Cerebellar nuclear complex (tissue), 1 donor: ENCODE measurements at places on chromosomes 6 and 20.

DNA sequence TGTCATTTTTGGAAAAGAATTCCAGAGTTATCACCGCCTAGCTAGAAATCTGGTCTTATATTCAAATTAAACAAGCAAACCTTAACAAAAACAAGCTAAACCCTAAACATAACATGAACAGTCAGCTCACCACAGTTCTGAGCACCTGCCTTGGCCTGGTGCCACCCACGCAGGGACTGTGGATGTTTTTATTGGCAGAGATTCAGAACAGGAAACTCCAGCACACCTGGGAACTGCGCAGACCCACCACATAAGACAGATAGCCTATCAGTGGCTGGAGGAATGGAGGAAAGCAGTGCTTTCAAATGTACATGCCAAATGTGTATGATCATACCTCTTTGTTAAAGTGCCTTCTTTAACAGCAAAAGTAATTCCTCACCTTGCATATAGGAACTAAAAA, 8.9 kb downstream of the SLC16A10 start:
- no peak for DNase-seq

- no peak for DNase-seq
Measured at GRCh38 chr6:17525637-17526036, 74.5 kb upstream of the FAM8A1 start.

DNA sequence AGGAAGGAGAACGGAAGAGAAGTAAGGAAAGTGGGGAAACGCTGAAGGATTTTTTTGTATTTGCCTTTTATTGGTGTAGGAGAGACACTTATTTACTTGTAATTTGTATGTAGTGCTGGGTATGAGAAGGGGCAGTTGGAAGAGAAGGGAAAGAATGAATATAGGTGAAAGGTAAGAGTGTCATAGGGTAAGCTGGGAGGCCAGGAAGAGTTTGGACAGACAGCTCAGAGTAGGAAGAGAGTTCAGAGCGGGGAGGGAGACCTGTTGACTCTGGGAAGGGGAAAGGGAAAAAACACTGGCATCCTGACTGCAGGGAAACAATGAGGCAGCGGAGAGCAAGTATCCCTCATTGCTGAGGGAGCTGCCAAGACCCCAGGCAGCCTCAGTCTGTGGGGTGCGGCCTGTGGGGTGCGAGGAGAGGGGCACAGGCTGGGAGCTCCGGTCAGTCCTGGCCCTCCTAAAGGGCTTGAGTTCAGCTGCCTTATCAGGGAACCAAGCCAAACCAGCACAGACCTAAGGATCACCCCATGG, 3.1 kb downstream of the TRAF3IP2 start:
- no peak for DNase-seq

DNA sequence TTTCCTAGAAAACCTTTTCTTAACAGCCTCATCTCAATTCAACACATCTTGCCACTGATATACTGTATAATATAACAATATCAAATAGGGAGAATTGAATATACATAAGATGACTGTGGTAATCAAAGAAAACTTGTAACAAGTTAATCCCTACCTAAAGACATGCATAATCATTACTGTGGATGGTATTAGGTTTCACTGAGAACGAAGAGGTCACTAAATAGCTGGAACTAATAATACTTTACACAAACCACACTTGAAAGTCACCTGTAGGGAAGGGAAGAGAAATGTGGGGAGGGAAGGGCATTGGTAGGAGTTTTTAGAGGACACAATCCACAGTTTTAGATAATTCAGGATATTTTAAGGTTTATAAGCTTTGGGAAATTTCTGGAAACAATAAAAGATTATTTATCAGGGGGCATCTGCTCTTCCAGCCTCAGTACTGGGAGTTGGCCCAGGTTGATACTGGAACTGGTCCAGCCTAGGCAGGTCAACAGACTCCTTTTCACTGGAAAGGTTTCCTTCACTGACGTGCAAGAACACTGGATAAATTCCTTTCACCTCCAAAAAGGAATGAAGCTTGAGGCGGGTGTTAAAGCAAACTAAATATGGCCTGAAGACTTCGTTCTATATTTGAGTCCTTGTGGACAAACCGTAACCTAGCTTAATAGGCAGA, 44.0 kb downstream of the MAP7 start:
- DNase-seq: no peak

GRCh38 chr20:33490023-33490933, at the start of gene CBFA2T2:
CBFA2T2 (plus strand) TSS chr20:33490096; CDS start chr20:33490268, 172 bp downstream.
- DNase-seq: no peak

DNA sequence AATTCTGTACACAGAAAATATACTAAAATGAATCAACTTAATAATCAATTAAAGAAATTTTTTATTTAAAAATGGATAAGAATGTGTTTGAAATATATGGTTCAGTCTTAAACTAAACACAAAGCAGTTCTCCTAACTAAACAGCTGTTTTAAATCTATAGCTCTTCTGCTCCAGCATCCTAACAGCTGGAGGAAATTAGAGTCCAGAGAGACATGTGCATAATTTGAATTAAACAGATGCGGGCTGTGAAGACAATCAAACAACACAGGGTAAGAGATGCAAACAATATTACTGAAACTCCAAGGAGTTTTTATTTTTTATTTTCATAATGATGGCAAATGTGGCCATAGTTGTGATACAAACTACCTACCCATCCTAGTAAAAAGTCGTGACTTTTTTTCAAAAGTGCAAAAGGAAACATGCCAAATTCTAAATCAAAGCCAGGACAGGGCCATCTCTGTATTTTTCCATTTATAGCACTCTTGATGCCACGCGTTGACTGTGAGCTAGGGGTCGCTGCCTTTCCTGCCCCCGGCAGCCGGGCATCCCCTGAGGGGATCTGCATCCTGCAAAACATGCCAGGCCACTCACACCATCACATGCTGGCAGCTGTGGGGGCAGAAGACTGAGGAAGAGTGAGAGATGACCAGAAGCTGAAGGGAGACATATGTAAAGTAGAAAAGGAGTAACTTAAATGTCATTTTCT, 310.6 kb downstream of the PRKN start:
- no peak for DNase-seq

- DNase-seq: no peak
Measured at GRCh38 chr6:37535428-37535758, 35.7 kb upstream of the CCDC167 start.

DNA sequence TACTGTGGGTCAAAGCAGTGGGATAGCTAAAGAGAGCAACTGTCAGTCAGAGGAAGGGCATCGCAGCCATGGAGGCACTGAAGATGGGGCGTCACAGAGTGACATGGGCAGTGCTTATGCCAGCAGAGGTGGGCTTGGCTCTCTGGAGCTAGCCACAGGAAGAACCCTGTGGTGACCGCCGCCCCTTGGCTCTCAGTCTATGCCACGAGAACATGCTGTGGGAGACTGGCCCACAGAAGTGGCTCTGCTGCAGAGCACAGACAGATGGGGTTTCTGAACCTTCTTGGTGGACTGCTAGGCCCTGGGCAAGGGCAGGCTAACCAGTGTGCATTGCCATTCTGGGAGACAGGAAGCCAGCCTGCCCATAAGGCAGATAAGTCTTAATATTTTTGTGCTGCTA, 290.0 kb upstream of the SUPT3H start:
- no peak for DNase-seq

DNA sequence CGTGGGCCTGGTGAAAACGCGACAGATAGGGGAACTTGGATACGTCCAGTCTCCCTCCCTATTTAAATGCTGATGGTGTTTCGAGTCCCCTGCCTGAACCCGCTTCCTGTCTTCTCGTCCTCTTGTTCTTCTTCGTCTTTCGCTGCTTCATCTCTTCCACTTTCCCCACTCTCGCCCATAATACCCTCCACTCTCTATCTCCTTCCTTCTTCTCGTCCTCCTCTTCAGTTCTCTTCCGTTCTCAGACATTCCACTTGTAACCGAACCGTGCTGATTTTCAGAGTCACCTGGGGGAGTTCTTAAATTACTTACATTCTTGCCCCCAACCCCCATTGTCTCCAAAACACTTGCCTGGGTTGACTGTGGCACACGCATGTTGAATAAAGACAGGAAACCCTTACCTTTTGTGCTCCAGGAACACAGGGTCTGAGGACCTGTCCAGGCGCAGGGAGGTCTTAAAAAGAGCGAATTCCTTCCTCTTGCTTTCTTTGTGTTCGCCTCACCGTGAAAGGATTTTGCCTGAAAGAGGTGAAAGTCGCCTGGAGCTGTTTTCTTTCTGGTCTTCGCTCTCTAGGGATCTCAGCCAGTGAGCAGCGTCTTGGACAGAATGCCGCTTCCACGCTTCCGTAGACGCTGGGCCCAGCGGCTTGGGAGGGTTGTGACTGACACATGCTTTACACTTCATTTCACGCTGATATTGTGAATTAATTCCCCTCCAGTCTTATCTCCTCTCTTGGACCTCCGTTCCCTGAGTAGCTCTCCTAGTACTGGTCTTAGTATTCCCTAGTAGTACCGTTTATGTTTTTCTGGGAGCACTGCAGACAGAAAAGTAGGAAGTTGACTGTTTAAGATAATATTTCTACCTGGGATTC, 184.0 kb downstream of the GPX5 start:
- DNase-seq: no peak

DNA sequence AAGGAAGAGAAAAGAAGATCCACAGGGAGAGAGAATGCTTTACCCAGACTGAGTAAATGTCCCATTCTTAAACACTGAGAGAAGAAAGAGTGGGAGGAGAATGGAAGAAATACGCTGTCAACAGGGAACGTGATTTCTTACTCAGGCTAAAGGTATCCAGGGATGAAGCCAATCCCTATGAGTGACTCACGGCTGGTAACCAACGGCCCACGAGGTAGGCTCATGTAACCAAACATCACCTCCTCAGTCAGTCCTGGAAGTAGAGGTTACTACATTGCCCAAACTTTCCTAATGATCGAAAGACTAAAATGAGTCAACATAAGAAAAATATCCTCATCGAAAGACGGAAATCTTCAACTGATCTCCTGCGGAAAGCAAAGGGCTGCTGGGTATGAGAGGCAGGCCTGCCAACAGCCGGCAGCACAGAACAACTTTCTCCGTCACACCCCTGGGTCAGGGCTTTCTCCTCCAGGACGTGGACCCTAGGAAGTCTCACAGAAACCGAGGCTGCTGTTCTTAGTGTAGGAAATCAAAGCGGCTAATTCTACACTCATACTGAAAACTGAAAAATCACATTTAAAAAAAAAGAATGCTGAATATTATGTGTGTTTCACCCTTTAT, 292.6 kb downstream of the GMDS start:
- DNase-seq: no peak

GRCh38 chr20:50838322-50838625, 43.4 kb downstream of the BCAS4 start:
- DNase-seq: no peak

GRCh38 chr6:40937491-40937890, 101.5 kb downstream of the UNC5CL start:
- no peak for DNase-seq

DNA sequence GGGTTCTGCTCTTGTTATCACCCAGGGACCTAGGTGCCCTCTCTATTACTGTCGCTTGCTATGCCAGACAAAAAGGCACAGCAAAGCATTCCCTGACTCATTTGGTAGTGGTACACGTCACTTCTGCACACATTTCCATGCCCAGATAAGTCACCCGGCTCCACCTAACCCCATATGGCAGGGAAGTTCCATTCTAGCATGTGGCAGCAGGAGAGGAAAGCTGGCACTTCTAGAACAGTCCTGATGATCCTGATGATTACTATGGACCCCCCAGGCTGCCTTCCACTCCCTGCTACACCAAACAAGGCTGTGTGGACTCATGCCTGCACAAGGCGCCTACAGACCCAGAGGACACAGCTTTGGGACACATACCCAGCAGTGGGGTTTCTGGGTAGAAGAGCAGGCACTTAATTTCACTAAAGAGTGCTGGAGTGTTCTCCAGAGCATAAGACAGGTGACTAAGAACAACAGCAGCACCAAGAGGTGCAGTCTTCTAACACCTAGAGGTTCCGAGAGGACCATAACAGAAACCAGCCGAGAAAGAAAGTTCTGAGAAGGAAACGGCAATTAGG, 53.5 kb upstream of the NELFCD start:
- no peak for DNase-seq

- DNase-seq: no peak
Measured at GRCh38 chr6:111985202-111985731, 68.6 kb upstream of the CCN6 start.

DNA sequence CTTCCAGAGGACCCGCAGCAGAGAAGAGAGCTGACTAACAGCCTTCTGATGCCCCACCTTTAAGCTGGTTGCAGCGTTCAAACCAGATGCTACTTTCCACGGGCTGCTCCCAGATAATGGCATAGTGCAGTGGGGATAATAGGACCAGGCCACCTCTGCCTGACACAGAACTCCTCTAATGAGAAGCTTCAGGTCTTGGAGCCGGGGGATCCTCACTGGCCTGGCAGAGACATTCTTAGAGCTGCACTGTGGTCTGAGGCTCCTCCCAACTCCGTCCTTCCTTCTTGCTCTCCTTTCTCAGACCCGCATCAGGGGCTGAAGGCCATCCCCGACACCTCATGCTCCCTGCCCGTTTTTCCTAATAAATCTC, 206.6 kb upstream of the MARCKS start:
- no peak for DNase-seq

DNA sequence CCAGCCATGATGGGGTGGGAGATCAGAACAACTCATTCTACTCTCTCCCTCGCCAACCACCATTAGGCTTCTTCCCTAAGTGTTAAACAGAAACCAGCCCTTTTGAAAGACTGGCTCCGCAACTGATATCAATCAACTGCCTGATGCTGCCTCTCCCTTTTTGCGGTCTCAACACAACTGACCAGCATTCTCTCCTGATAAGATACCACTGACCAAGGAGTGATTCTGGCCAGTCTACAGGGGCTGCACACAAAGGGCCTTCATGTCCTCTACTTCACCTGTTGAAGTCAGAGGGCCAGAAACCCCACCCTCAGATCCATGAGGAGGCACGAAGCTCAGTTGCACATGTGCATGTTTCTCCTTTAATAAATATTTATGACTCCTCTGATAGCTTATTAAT, 145.1 kb downstream of the CD24 start:
- DNase-seq: no peak

DNA sequence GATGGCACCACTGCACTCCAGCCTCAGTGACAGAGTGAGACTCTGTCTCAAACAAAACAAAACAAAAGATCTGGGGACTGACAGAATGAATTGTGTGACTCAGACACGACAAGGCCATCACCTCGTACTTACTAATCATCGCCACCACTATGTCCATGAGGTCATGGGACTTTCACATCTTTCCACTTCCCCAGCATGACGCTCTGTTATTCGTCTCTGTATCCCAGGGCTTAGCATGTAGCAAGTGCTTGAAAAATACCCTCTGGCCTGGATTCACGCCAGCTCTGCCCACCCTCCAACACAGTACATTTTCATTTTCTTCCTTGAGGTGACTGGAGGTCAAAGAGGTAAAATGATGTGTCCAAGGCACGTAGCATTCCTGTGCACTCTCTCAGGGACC, 27.8 kb downstream of the FGD2 start:
- no peak for DNase-seq

GRCh38 chr20:33674294-33675135, at the start of gene NECAB3:
NECAB3 (minus strand) TSS chr20:33674428; CDS start chr20:33674352, 76 bp downstream.
- DNase-seq: no peak

- DNase-seq: no peak
Measured at GRCh38 chr6:28003661-28004060, 46.6 kb downstream of the OR2B6 start.

DNA sequence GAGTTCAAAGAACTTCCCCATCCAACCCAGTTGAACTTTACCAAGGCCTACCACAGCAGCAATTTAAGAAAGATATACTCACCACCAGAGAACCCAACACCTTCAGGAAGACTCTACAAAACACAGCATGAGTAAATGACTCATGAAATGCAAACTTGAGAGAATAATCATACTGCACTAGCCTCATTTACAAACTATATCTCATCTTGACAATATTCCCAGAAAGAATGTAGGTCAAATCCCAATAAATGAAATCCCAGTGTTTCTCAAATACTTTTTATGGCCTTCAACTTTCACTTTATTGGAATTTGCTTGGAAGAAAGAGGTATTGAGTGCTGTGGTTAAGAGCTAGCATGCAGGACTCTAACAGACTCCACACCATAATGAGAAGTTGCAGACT, 60.0 kb downstream of the FYN start:
- DNase-seq: no peak
